Naive thymus-derived CD8-positive, alpha-beta T cell (primary cell): ENCODE measurements at places on chromosomes 12 and 14. TPM values are rescaled to one million over a fixed set of nuclear protein-coding genes. Genes with fewer than 3 reads are reported as not detected.

DNA sequence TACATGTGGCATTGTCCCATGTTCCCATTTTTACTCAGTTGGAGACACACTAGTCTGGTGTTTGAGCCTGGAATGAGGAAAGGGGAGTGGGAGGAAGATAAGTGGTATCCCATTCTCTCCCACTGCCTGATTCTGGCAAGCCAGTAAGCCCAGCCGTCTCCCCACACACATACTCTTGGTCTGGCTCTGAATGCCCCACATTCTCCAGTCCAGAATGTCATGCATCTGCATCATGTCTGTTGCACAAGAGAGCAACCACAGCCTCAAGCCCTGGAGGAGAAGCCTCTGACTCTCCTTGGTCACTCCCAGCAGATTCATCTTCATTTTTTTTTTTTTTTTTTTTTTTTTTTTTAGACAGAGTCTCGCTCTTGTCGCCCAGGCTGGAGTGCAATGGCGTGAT is 48.0 kb downstream of the DRAM1 start:
- H3K36me3 ChIP-seq: no peaks in the 10 kb centered on the region
- H3K27ac ChIP-seq: no peak overlapping the region
- no peaks in the 10 kb centered on the region for H3K27me3 ChIP-seq
- no peaks in the 10 kb centered on the region for H3K4me1 ChIP-seq
- H3K4me3 ChIP-seq: no peak overlapping the region

GRCh38 chr14:38171197-38171596 is 36.5 kb upstream of the SSTR1 start:
- H3K4me3 ChIP-seq: no peak overlapping the region
- H3K27ac ChIP-seq: no peak overlapping the region

Gene KCNMB4
- 3.2 TPM for total RNA-seq

DNA sequence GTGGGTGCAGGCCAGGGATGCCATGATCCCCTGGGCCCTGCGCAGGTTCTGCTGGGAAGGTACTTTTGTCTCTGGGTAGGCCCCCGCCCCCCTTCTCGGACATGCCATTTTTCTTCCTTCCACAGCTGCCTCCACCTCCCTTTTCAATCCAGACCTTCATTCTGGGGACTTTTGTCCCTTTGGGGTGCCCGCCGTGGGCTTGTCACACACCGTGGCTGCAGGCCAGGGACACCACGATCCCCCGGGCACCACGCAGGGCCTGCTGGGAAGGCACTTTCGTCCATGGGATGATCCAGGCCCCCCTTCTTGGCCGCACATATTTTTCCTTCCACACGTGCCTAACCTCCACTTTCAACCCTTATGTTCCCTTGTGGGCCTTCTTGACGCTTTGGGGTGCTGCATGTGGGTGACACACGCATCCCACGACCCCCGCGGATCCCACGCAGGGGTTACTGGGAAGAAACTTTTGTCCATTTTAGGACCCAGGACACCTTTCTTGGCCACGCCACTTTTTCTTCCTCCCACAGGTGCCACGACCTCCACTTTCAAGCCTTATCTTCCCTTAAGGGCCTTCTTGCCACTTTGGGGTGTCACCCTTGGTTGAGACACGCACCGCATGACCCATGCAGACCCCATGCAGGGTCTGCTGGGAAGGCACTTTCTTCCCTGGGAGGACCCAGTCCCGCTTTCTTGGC is 272.5 kb downstream of the ALG10 start:
- H3K27ac ChIP-seq: no peak overlapping the region
- H3K27me3 ChIP-seq: no peaks in the 10 kb centered on the region
- H3K4me1 ChIP-seq: no peaks in the 10 kb centered on the region
- H3K4me3 ChIP-seq: no peak overlapping the region
- DNase-seq: no peak

DNA sequence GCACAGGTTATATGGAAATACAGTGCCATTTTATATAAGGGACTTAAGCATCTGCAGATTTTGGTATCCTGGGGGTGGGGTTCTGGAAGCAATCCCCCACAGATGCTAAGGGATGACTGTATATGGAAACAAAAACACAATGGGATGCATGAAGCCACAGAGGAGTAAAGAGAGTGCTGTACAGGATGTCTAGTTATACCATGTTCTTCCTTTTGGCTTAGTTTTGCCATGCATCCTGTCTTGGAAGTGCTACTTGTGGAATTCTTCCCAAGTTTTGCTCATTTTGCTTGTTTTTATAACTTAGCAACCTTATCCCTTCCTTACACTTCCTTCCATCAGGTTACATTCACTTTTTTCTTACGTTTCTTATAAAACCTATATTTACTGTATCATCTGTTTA is 55.6 kb downstream of the TRMT5 start:
- H3K27ac ChIP-seq: no peak overlapping the region
- no peak for DNase-seq
- no peaks in the 10 kb centered on the region for H3K36me3 ChIP-seq

GRCh38 chr12:24933694-24934407 is 15.1 kb downstream of the BCAT1 start:
- no peak overlapping the region for H3K27ac ChIP-seq
- no peak overlapping the region for H3K4me3 ChIP-seq
- no peaks in the 10 kb centered on the region for H3K36me3 ChIP-seq

Gene AQP2
- not detected for total RNA-seq

DNA sequence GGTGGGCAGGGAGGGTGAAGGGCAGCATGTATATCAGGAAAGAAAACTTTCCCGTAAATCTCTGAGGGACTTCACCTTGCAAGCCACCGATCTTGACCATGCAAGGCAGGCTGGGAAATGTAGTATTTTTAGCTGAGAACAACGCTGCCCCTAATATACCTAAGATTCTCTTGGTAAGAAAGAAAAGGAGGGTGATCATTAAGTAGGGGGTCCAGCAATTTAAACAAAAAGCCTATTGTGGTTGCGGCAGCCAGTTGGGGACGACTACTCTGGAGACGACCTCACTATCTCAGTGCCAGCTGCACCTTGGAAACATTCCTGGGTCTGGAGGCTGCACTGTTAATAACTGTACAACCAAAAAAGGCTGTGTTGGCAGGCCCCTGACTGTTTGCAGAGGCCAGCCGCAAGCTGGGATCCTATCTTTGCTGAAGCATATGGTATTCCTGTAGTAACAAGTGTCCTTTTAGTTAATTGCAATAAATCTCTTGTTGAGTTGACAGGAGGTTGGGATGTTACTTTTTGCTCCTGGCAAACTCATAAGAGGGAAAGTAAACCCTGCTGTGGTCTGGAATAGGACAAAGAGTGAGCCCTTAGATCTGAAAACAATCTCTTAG is 6.4 kb downstream of the APOLD1 start:
- no peaks in the 10 kb centered on the region for H3K27me3 ChIP-seq
- no peaks in the 10 kb centered on the region for H3K36me3 ChIP-seq
- peak overlapping the region; percentile 52 for H3K27ac ChIP-seq
- H3K4me3 ChIP-seq: no peak overlapping the region
- no peak for DNase-seq

Gene PAWR
- 8.1 TPM for total RNA-seq

- H3K27me3 ChIP-seq: peaks cover 99% of the 10 kb centered on the region
- no peak for DNase-seq
- no peaks in the 10 kb centered on the region for H3K36me3 ChIP-seq
- peak overlapping the region; percentile 62 for H3K4me3 ChIP-seq
- peaks cover 13% of the 10 kb centered on the region for H3K4me1 ChIP-seq
- no peak overlapping the region for H3K27ac ChIP-seq
Observed at GRCh38 chr12:114409852-114410600, 4.1 kb upstream of the TBX5 start.

- H3K27me3 ChIP-seq: no peaks in the 10 kb centered on the region
- DNase-seq: no peak
- H3K27ac ChIP-seq: no peak overlapping the region
- no peaks in the 10 kb centered on the region for H3K4me1 ChIP-seq
Observed at GRCh38 chr12:19886639-19887064, 447.4 kb downstream of the AEBP2 start.

DNA sequence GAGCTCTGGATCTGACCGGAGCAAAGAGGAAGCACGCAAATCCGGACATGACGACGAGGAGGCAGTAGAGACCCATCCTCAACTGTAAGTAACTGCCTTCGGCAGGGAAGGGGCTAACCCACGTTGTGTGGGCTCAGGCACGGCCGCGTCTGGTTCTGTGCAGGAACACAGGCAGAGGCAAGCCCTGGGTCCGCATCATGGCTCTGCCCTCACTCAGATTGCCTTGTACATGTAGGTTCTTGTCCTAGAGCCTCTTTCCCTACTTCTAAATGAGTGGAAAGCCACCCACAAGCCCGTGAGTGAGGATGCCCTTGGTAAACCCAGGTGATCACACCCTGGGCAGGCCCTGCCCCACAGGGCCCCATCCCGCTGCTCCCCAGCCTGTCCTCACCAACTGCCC is 8.9 kb upstream of the RPLP0 start:
- no peaks in the 10 kb centered on the region for H3K27me3 ChIP-seq
- H3K36me3 ChIP-seq: peaks cover 2% of the 10 kb centered on the region
- H3K4me1 ChIP-seq: no peaks in the 10 kb centered on the region
- H3K27ac ChIP-seq: no peak overlapping the region

GRCh38 chr12:57456145-57456700 is 1.1 kb downstream of the INHBE start:
- H3K27me3 ChIP-seq: peaks cover 1% of the 10 kb centered on the region
- no peak overlapping the region for H3K27ac ChIP-seq
- H3K36me3 ChIP-seq: no peaks in the 10 kb centered on the region
- DNase-seq: peak; percentile 33
- peaks cover 25% of the 10 kb centered on the region for H3K4me1 ChIP-seq

DNA sequence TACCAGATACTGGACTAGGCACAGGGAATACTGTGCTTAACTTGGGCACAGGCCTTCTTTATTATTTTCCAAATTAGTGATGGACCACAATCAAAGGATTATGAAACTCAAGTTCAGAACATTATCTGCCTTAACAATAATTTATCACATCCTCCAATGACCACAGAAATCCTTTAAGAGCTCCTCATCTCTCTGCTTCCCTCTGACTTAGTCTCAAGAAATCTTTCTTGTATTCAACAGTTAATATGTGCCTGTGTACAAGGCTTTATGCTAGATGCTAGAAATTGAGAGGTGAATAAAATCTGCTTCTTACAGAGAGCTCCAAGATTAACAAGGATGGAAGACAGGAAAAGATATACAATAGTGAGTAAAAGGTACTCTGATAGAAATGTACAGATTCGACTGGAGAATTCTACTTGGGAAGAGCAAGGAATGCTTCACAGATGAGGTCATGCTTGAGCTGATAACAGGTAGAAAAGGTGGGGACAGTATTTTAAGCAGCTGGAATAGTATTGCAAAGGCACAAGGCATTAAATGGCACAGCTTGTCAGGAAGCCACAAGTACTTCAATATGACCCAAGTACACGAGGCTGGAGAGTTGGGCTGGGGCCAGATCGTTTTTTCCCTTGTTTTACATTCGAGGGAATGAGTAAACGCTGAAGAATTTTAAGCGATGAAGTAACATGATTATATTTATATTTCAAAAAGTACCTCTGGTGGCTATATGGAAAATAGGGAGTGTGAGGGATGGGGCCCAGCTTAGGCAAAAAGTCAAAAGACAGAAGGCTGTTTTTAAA is 55.1 kb upstream of the ARID2 start:
- H3K4me3 ChIP-seq: no peak overlapping the region
- no peaks in the 10 kb centered on the region for H3K27me3 ChIP-seq

Gene CBLN3
- 4.8 TPM for total RNA-seq

GRCh38 chr12:100574187-100575074 is 947 bp downstream of the GAS2L3 start:
- peaks cover 6% of the 10 kb centered on the region for H3K27me3 ChIP-seq
- H3K4me3 ChIP-seq: peak overlapping the region; percentile 89
- H3K27ac ChIP-seq: no peak overlapping the region

- H3K27me3 ChIP-seq: no peaks in the 10 kb centered on the region
- H3K36me3 ChIP-seq: peaks cover under 1% of the 10 kb centered on the region
- H3K4me3 ChIP-seq: peak overlapping the region; percentile 60
- peaks cover 55% of the 10 kb centered on the region for H3K4me1 ChIP-seq
- DNase-seq: no peak
Observed at GRCh38 chr14:73455294-73455693, 3.1 kb downstream of the NUMB start.

DNA sequence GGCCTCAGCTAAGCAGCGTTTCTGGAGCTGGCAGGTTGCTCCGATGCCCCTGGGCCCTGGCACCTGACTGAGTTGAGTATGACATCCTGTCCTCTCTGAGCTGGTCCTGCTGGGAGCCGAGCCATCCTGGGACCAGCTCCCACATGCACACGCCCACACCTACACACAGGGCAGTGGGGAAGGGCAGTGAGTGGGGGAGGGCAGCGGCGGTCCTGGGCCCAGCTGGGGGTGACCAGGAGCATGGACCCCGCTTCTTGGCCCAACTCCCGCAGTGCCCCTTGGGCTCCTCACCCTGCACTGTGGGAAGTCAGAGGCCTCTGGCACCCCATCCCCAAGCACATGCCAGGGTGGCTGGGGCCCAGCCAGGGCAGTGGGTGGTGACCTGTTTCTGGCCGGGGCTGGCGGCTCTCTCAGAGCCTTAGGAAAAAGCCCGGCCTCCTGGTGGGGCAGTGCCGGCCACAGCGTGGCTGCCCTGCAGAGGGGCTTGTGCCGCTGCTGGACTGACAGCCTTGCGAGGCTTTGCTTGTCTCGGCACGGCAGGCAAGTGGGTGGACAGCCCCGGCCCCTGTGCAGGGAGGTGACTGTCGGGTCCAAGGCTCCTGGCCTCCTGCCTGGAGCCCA is 5.9 kb upstream of the CRIP2 start:
- H3K4me3 ChIP-seq: no peak overlapping the region
- H3K36me3 ChIP-seq: no peaks in the 10 kb centered on the region
- H3K27me3 ChIP-seq: no peaks in the 10 kb centered on the region
- H3K27ac ChIP-seq: no peak overlapping the region
- H3K4me1 ChIP-seq: peaks cover 5% of the 10 kb centered on the region

DNA sequence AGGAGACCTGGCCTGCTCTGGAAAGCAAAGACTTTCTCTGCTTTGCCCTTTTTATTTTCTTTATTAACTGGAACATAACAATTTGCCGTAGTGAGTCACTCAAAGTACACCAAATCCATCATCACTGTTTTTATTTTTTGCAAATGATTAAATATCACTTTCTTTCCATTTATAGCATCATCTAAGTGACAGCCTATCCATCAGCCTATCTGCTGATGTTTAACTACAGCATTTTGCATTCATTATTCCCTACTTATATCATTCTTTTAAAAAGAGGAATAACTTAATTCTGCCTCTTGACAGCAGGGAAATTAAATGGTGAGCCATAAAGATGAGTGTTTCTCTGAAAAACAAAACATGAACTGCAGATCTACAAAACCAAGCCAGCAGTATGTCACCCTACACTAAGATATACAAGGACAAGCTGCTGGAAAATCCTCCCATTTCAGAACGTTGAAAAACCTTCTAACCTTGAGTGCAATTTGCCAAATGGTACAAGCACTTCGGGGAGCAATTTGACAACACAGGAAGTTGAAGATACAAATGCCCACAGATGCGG is 821.3 kb upstream of the TMEM132C start:
- H3K4me1 ChIP-seq: no peaks in the 10 kb centered on the region
- H3K27me3 ChIP-seq: no peaks in the 10 kb centered on the region
- H3K4me3 ChIP-seq: no peak overlapping the region
- peaks cover 5% of the 10 kb centered on the region for H3K36me3 ChIP-seq
- no peak for DNase-seq
